ENCODE measurements at places on chromosomes 6 and 20. TPM values are rescaled to one million over a fixed set of nuclear protein-coding genes. Genes with fewer than 3 reads are reported as not detected.
A peak's percentile ranks its signal among the peaks of the same experiment; 100 is the strongest.

PPP1R16B gene
- 0.17 TPM for total RNA-seq

- no peak overlapping the region for H3K27ac ChIP-seq
- peaks cover 36% of the 10 kb centered on the region for H3K27me3 ChIP-seq
- no peaks in the 10 kb centered on the region for H3K36me3 ChIP-seq
- DNase-seq, result no peak
Measured at GRCh38 chr6:90146921-90147649, 149.6 kb downstream of the BACH2 start.

DNA sequence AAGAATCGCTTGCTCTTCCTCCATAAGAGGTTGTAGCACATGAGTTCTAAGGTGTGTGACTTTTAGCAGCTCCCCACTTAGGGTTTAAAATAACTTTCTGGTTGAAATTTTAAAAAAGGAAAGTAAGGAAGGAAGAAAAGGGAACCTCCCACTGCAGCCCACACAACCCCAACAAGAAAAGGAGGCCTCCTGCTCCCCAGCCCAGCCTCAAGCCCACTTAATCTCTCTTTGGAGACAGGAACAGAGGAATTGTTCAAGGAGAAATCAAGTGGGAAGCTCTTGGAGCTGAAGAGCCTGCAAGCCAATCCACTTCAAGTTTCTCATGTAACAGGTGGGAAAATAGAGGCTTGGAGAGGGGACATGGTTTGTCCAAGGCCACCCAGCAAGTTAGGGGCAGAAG is 39.1 kb upstream of the PREX1 start:
- peaks cover 5% of the 10 kb centered on the region for H3K4me1 ChIP-seq
- H3K27ac ChIP-seq, result no peak overlapping the region
- no peaks in the 10 kb centered on the region for H3K36me3 ChIP-seq

PNPLA1 gene
- total RNA-seq, result 0.26 TPM

DNA sequence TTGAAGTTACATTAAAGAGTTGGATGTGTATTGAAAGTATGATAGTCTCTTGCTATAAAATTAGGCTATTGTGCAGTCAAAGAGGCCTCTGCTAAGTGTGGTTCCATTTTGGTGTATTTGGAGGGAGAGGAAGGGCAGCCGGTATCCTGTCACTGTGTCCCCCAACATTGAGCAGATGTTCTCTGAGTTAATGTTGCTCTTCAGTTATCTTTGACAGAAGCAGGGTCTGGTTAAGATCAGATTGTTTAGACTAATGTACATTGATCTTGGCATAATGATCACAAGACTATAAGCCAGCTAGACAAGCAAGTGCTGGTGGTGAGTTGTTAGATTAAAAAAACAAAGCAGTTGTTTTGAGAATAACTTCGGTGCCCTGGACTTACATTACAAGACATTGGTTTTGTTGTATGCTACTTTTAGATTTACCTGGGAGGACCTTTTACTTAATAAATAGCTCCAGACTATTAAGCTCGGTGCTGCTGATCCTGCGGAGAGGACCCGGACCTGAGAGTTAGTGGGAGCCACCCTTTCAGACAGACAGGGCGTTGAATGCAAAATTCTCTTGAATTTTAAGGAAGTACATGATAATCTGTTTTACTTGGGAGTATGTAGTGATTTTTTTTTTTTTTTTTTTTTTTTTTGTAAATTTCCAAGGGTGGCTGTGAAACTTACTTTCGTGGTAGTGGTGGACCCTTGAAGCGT is 97.8 kb downstream of the JARID2 start:
- no peak overlapping the region for H3K4me3 ChIP-seq
- H3K27ac ChIP-seq, result no peak overlapping the region
- no peaks in the 10 kb centered on the region for H3K36me3 ChIP-seq
- DNase-seq, result no peak
- no peaks in the 10 kb centered on the region for H3K27me3 ChIP-seq
- H3K4me1 ChIP-seq, result peaks cover 58% of the 10 kb centered on the region

BPIFB2 gene
- not detected for total RNA-seq

IRF4 gene
- total RNA-seq, result 0.37 TPM

DNA sequence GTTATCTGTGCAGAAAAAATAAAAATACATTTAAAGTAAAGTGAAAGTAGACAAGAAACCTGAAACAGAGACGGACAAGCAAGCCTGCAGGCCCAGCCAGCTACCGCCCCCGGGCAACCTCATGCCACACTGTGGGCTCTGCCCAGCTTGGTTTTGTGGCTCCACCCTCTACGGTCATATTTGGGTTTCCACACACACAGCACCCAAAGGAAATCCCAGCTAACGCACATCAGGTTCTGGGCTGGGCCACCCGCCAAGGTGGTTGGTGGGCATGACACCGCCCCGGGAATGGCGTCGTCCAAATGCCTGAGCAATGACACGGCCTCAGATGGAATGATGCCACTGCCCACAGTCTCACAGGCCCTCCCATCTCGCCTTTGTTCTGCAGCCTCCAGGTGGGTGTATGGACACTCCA is 22.9 kb downstream of the FAM110A start:
- H3K4me1 ChIP-seq, result no peaks in the 10 kb centered on the region
- no peak for DNase-seq
- no peaks in the 10 kb centered on the region for H3K27me3 ChIP-seq
- no peaks in the 10 kb centered on the region for H3K36me3 ChIP-seq
- H3K4me3 ChIP-seq, result no peak overlapping the region

- DNase-seq, result no peak
- H3K27me3 ChIP-seq, result no peaks in the 10 kb centered on the region
- no peaks in the 10 kb centered on the region for H3K36me3 ChIP-seq
- H3K4me3 ChIP-seq, result peak overlapping the region; percentile 65
- H3K4me1 ChIP-seq, result no peaks in the 10 kb centered on the region
- H3K27ac ChIP-seq, result no peak overlapping the region
Measured at GRCh38 chr6:143059663-143060353, 881 bp upstream of the AIG1 start.

GRCh38 chr6:5667737-5668136 is 339.0 kb downstream of the NRN1 start:
- H3K27me3 ChIP-seq, result no peaks in the 10 kb centered on the region
- no peak for DNase-seq
- H3K36me3 ChIP-seq, result no peaks in the 10 kb centered on the region
- peaks cover 34% of the 10 kb centered on the region for H3K4me1 ChIP-seq
- H3K4me3 ChIP-seq, result no peak overlapping the region
- no peak overlapping the region for H3K27ac ChIP-seq

DNA sequence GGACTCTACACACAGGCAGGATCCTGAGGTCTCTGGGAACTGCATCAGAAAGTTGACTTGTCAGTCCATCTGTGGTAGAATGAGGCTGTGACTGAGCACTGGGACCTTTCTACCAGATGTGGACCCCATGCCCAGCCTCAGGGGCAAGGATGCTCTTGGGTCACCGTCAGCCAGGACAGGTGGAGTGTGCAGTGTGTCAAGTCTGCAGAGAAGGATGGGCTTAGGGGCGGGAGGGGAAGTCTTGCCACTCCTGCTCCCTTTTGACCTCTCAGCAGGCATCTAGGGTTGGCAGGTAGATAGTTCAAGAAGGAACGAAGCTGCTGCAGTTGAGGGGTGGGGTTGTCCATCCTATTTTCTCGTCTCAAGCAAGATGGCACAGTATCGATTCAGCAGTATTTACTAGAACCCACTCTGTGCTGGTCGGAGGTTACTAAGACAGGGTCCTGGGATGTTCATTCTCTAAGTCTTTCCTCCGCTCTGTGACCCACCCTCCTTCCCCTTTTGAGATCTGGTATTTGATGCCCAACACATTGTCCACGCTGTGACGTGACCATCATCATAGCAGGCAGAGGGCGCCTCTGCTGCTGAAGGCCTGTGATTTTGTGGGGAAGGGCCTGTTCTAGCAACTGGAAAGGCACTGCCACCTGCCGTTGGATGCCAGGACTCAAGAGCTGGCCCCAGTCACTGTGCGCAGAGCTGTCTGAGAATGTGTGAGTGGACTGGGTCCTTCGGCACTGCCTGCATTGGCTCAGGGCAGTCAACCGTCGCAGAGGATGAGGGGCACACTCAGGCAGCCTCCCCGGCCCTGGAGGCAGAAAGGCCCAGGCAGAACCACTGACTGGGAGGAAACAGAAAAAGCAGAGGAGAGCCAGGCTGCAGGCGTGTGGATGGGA is 23.2 kb downstream of the RBCK1 start:
- no peaks in the 10 kb centered on the region for H3K27me3 ChIP-seq
- DNase-seq, result peak; percentile 71
- no peak overlapping the region for H3K4me3 ChIP-seq
- no peaks in the 10 kb centered on the region for H3K4me1 ChIP-seq

FKBP1C gene
- total RNA-seq, result 0.28 TPM

ABHD16B gene
- total RNA-seq, result not detected

- no peaks in the 10 kb centered on the region for H3K36me3 ChIP-seq
- DNase-seq, result no peak
- no peaks in the 10 kb centered on the region for H3K27me3 ChIP-seq
- no peaks in the 10 kb centered on the region for H3K4me1 ChIP-seq
- H3K27ac ChIP-seq, result no peak overlapping the region
- no peak overlapping the region for H3K4me3 ChIP-seq
Measured at GRCh38 chr6:25248123-25248522, 31.1 kb upstream of the CARMIL1 start.

- H3K4me3 ChIP-seq, result no peak overlapping the region
- peaks cover 14% of the 10 kb centered on the region for H3K27me3 ChIP-seq
Measured at GRCh38 chr20:14114065-14114704, 118.9 kb downstream of the MACROD2 start.

DNA sequence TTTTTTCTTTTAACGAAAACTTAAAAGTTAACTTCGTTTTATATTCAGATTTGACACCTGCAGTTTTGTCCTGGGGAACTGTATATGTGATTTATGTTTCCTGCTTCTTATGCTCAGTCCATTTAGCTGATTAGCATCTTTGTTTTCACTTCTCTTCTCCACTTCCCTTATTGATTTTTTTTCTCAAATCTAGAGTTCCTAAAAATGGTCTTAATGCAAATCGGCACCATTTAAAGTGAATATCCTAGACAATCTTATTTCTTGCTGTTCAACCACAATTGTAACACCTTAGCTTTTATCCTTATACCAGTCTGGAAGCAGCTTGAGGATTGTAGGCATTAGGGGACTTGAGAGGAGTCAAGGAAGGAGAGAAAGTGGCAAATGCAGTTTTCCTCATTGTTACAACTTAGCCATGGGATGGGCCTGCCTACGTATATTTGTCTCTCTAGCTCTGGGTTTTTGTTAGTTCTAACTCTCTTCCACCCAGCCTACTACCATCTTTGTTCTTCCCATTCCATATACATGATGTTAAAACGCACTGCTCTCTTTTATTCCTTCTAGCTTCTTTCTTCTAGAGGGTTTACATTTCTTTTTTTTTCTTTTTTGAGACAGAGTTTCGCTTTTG is 8.5 kb downstream of the QRSL1 start:
- peaks cover 22% of the 10 kb centered on the region for H3K4me1 ChIP-seq
- peak; percentile 11 for DNase-seq
- no peak overlapping the region for H3K4me3 ChIP-seq
- no peak overlapping the region for H3K27ac ChIP-seq

GRCh38 chr6:105746130-105746505 is 340.0 kb upstream of the PRDM1 start:
- no peak overlapping the region for H3K4me3 ChIP-seq
- H3K4me1 ChIP-seq, result no peaks in the 10 kb centered on the region
- no peak overlapping the region for H3K27ac ChIP-seq

- no peak overlapping the region for H3K27ac ChIP-seq
- H3K36me3 ChIP-seq, result no peaks in the 10 kb centered on the region
- no peak overlapping the region for H3K4me3 ChIP-seq
- no peaks in the 10 kb centered on the region for H3K27me3 ChIP-seq
Measured at GRCh38 chr6:4612636-4613171, 163.5 kb upstream of the CDYL start.

- H3K4me1 ChIP-seq, result peaks cover 13% of the 10 kb centered on the region
- no peaks in the 10 kb centered on the region for H3K36me3 ChIP-seq
- no peak for DNase-seq
- no peak overlapping the region for H3K4me3 ChIP-seq
- H3K27ac ChIP-seq, result no peak overlapping the region
- no peaks in the 10 kb centered on the region for H3K27me3 ChIP-seq
Measured at GRCh38 chr20:49809803-49810359, 2.7 kb upstream of the SLC9A8 start.

DNA sequence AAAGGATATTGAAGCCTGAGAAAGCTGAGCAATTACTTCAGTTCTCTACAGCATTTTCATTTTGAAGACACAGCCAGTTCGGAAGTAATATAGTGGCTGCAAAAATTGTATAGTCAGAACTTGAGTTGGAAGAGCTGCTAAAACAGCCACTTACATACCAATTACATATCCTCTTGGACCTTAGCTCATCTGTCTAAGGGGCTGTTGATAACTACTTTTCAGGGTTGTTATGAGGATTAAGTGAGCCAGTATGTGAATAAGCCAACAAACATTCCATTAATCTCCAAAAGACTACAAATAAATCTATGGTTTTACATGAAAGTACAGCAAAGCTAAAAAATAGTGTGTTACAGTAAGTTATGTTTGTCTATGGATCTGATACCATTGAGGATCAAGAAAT is 59.7 kb downstream of the TMEM200A start:
- no peak overlapping the region for H3K4me3 ChIP-seq
- peaks cover 6% of the 10 kb centered on the region for H3K4me1 ChIP-seq

GRCh38 chr6:69954733-69955132 is 88.4 kb downstream of the COL19A1 start:
- no peaks in the 10 kb centered on the region for H3K4me1 ChIP-seq
- DNase-seq, result no peak
- no peaks in the 10 kb centered on the region for H3K27me3 ChIP-seq
- H3K36me3 ChIP-seq, result no peaks in the 10 kb centered on the region

DNA sequence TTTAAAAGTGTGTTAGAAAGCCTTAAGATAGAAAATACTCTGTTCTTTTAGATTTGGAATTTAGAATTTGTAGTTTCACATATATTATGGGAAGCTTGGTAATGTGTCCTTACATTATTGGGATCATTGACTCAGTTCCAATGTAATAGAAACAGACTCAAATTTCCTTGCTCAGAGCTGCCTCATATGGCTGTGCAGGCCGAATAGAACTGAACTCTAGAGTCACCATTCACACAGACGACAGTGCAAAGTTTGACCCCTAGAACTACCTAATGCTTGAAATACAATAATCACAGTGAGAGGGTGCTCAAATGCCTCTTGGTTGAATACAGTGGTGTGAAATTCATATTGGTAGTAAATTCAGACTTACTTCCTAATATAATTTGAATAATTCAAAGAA is 482.7 kb upstream of the CITED2 start:
- H3K27ac ChIP-seq, result no peak overlapping the region
- no peaks in the 10 kb centered on the region for H3K27me3 ChIP-seq
- H3K4me3 ChIP-seq, result no peak overlapping the region
- no peak for DNase-seq
- H3K36me3 ChIP-seq, result no peaks in the 10 kb centered on the region
